ENCODE measurements at places on chromosomes 11 and 22. TPM values are rescaled to one million over a fixed set of nuclear protein-coding genes. Genes with fewer than 3 reads are reported as not detected.

DNA sequence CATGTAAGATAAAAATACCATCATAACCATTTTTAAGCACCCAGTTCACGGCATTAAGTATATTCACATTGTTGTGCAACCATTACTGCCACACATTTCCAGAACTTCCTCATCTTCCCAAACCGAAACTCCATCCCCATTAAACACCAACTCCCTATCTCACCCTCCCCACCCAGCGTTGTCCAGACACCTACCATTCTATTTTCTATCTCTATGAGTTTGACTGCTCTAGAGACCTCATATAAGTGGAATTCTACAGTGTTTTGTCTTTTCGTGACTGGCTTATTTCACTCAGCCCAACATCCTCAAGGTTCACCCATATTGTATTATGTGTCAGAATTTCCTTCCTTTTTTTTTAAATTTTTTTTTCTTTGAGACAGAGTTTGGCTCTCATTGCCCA is 45.2 kb downstream of the PPFIA1 start:
- DNase-seq: no peak

GRCh38 chr11:79039122-79039521 is 401.7 kb downstream of the TENM4 start:
- DNase-seq: no peak

DNA sequence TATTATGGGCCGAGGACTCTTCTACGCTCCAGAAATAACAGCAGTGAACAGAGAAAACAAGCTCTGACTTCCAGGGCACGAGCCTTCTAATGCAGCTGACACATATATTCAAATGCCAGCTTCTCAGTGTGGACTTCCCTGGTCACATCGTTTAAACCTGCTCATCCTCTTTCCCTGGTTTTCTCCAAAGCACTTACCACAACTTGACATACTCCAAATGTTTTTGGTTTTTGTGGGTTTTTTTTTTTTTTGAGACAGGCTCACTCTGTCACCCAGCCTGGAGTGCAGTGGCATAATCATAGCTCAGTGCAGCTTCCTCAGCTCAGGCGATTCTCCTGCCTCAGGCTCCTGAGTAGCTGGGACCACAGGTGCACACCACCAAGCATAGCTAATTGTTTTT is 105.5 kb downstream of the MICAL3 start:
- DNase-seq: no peak

DNA sequence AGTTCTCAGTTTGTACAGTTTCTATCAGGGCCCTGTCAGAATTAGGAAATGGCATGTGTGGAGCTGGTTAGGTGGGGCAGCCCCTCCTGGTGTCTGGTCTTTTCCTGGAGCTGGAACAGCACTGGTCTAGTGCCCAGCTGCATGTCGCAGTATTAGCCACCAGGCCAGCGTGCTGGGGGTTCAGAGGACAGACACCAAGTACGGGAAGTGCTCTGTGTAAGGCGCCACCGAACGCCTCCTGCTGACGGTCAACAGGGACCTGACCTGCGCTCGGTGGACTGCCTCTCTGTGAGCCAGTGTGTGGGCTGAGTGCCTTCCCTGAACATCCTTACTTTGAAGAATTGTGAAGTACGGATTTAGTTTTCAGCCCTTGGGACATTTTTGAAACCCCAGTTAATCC is 33.9 kb downstream of the AP2A2 start:
- no peak for DNase-seq

DNA sequence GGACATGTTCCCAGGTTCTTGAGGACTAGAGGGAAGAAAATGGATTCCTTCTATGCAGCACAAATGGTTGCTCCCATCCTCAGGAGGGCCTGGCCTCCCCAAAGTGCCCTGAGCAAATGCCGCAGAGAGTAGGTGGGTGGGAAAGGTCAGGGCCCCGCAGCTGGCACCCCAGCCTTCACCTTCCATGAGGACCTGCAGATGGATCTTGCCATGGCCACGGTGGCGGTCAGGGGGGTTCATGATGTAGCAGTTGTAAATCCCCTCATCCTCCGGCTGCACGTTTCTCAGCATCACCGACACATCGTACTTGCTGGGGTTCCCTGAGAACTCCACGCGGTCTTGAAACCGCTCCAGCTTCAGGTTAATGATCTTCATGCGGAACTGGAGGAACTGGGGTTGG is 8.5 kb downstream of the SCN2B start:
- no peak for DNase-seq

DNA sequence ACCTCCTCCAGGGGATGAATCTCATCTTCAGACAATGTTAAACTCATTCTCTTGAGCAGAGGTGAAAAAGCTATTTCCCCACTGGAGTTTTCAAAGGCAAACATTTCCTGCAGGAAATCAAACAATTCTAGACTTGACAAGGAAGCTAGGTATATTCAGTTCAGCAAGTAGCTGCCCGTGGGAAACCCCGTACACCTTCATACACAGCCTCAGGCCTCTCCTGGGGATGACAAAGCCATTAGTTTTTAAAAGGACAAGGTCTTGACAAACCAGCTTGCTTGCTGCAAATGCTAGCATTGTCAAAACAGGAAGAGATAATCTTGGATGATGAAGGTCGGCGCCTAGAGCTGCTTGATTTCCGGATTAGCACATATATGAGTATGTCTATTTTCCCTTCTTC is 1630.8 kb upstream of the TENM4 start:
- DNase-seq: no peak

GRCh38 chr22:27711756-27712155 is 89.8 kb downstream of the MN1 start:
- DNase-seq: no peak

The GP1BB gene
- total RNA-seq: not detected

The PLEKHB1 gene
- total RNA-seq: 3.2 TPM

The OR8B3 gene
- total RNA-seq: not detected

Data from natural killer cell treated with Interleukin-12 subunit alpha and Interleukin-12 subunit beta and Interleukin-15 and Interleukin-18, amount 100 ng/mL, for 72 hours (primary cell).